ENCODE measurements at places on chromosomes 4 and X.
A peak's percentile ranks its signal among the peaks of the same experiment; 100 is the strongest.

DNA sequence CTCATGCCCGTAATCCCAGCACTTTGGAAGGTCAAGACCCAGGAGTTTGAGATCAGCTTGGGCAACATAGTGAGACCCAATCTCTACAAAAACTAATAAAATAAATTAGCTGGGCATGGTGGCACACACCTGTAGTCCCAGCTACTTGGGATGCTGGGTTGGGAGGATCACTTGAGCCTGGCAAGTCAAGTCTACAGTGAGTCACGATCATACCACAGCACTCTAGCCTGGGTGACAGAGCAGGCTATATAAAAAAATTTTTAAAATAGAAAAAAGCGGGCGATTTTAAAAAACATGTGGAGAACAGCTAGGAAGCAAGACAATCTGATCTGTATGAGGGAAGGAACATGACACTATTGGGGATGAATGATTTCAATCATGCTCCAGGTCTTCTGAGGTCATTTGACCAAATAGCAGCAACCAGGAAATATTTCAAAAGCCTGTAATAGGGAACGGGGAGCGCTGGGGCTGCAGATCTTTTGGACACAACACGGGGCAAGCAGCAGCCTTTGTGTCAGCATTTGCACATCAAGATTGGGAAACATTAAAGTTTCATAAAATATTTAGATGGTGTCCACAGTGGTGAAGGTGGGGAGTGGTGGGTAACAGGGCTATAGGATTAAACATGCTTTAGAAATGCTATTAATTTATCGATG, 48.3 kb upstream of the GUCY1A1 start:
- no peak for DNase-seq

DNA sequence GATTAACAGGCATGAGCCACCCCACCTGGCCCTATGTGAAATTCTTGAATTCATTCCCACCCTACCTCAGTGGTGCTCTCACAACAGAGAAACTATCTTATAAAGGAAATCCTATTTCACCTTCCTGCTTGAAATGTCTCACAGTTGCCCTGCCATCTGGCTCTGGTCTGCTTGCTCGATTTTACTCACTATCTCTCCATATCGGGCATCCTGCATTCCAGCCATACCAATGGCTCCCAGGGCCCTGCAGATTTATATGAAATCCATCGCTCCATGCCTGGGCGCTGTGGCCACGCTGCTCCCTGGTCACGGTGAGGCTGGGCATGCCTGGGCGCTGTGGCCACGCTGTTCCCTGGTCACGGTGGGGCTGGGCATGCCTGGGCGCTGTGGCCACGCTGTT, 15.8 kb downstream of the SORBS2 start:
- DNase-seq, result no peak

GRCh38 chr4:108850219-108850649, 87.4 kb upstream of the ETNPPL start:
- DNase-seq, result no peak

GRCh38 chr4:79199743-79200142, 126.1 kb downstream of the NAA11 start:
- no peak for DNase-seq

DNA sequence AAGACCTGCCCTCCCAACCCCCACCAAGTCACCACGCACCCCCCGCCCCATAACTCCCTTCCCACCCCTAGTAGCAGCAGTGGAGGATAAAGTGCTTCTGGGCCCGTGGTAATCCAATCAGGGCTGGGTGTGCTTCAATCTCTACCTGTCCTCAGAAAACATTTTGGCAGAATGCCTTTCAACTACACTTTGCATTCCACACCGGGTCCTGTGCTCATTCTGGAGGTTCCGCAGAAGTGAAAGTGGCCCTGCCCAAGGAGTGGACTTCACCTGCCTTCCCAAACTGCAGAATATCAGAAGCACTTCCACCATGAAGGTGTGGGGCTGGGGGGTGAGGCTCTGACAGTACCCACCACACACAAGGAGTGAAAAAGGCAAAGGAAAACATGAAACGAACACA, 322.3 kb downstream of the DHX15 start:
- no peak for DNase-seq

DNA sequence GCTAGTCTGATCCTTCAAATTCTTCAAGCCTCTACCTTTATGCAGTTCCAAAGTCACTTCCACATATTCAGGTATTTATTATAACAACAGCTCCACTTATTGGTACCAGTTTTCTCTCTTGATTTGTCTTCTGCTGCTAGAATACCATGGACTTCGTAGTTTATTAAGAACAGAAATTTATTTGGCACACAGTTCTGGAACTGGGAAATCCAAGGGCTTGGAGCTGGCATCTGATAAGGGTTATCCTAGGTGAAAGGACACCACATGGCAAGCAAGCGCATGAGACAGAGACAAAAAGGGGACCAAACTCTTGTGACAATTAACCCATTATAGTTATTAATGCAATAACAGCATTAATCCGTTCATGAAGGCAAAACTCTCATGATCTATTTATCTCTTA, 600.5 kb upstream of the ATOH1 start:
- DNase-seq, result no peak

DNA sequence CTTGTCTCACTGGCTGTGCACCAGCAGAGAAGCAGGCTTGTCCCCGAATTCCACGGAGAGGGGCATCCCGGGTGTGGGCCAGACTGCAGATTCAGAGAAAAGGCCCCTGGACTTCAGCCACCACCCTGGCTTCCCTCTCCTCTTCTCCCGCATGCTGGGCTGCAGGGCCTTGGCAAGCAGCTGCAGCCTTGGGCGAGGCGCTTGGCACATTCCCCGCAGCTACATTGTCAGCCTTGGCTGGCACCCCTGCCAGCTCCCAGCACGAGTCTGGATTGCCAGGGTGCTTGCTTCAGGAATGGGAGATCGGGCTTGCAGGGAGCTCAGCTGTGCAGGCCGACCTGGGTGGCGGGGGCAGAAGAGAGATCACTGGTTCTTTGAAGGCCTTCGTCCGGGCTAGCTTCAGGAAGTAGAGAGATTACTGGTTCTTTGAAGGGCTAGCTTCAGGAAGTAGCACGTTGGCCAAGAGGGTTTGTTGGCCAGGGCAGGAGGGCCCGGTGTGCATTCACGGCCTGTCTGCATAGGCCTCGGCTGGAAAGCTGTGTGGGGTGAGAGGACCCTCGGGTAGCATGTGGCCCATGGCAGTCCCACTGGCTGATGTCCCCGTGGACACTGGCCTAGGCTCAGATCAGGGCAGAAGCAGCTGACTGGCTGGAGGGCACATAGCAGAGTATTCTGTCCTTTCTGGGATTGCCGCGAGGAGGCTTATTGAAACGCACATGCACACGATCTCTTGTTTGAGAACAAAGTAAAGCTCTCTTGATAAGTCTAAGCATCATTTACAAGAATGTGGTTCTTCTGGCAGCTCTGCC, 2.7 kb downstream of the ABCD1 start:
- no peak for DNase-seq

- no peak for DNase-seq
These were observed 126.0 kb upstream of the PAQR3 start for GRCh38 chr4:79065262-79065661.

- no peak for DNase-seq
These were observed 89.3 kb upstream of the NKX1-1 start for GRCh38 chr4:1495416-1496115.

- DNase-seq, result no peak
These were observed 106.5 kb downstream of the NYX start for GRCh38 chrX:41553688-41554087.

GRCh38 chr4:140423106-140423505, 4.3 kb downstream of the CLGN start:
- no peak for DNase-seq

- peak; percentile 39 for DNase-seq
These were observed 33.8 kb downstream of the LONRF3 start for GRCh38 chrX:119008110-119008744.

DNA sequence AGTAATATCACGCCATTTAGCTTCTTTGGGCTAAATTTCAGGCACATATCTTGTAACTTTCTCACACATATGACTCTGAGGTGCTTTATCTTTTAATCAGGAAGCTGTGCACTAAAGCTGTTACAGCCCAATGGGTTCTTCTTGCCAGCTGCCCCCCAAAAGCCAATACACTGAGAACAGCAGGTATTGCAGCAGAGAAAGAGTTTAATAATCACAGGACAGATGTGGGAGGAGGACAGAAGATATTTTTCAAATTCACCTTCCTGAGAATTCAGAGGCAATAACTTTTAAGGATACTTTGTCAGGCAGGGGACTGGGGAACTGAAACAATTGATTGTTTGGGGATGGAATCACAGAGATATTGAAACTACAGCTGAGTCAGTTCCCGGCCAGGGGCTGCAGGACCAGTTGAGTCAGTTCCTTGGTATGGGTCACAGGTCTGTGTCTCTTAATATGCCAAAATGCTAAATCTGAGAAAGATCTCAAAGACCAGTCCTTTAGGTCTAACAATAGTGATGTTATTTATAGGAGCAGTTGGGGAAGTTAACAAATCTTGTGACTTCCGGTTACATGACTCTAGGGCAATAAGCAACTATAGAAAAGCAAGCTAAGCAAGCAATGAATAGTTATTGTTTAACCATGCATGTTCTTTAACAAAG, 28.1 kb downstream of the DDIT4L start:
- DNase-seq, result no peak

DNA sequence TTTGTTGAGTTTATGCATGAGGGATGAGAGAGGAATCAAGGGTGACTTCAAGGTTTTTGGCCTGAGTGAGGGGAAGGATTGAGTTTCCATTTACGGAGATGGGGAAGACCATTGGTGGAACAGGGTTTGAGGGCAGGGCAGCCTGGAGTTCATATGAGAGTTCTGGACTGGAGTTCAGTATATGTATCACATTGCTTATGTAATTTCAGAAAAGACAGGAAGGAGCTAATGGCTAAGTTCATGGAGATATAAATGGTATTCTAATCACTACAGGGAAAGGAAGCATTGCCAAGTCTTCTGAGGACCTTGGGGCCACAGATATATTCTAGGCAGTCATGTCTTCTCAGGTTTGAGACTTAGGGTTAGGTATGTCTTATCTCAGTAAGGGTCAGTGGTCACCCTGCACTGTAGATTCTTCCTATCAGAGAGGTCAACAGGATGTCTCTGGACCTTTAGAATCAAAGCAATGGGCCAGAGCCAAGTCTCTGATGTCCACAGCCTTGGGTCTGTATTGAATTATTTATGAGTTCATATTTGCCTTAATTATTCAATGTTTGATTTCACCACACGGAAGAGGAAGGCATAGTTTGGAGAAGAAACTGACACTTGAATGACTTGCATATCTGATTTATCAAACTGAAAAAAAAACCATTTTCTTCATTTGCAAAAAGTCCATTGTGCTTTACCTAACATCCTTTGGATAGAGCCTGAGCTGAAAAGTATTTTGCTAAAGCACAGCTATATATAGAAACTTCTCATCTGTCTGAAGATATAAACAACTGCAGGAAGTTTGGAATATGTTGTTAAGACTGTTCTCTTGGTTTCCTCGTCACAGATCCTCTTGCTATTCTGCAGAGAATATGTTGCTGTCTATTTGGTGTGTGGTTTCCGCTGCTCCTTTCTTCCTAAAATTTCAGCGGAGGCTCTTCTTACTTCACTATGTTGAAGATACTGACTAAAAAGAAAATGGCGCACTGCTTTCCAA, 139.5 kb downstream of the PDGFRA start:
- DNase-seq, result no peak

- no peak for DNase-seq
These were observed 249.8 kb upstream of the AADAT start for GRCh38 chr4:170339522-170339921.

GRCh38 chrX:39875834-39876628, 221.7 kb downstream of the BCOR start:
- DNase-seq, result no peak

DNA sequence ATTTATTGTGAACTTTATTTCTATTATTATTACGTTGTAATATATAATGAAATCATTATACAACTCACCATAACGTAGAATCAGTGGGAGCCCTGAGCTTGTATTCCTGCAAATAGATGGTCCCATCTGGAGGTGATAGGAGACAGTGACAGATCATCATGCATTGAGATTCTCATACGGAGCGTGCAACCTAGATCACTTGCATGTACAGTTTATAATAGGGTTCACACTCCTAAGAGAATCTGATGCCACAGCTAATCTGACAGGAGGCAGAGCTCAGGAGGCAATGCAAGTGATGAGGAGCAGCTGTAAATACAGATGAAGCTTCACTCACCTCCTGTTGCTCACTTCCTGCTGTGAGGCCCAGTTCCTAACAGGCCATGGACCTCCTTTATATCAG, 2170.2 kb downstream of the PCDH7 start:
- no peak for DNase-seq

DNA sequence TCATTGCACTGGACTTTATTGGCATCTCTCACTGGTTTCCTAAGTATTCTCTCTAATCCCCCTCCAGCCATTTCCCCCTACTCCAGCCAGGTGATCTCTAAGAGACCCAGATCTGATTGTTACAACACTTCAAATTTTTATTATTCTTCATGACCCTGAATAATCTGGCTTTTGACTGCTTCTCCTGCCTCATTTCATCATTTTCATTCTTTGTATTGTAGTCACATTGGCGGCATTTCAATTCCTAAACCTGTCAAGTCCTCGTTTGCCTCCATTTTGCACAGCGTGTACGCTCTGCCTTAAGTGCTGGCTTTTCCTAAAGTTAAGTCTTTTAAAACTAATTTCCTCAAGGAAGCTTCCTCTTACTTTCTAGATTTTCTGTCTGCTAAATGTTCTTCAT, 31.6 kb downstream of the UBE2K start:
- DNase-seq, result no peak

- DNase-seq, result peak; percentile 81
These were observed 5.9 kb downstream of the TIMM17B start for GRCh38 chrX:48891402-48892288.

- DNase-seq, result peak; percentile 67
These were observed 556 bp downstream of the ATP5ME start for GRCh38 chr4:673349-674091.

DNA sequence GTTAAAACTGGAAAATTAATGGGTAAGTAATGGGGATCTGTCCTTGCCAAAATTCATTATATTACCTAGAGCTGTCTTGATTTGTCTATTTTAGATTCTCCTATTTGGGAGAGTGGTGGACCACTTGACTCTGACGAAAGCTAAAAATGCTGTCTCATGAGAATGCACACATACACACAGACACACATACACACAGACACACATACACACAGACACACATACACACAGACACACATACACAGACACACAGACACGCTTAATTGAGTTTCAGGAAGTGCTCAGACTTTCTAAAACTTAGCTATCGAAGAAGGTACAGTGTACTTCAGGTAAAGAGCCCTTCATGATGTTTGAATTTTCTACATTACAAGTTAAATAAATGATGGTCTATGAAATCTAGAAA, 279.5 kb downstream of the ANKRD50 start:
- no peak for DNase-seq

All from nephron progenitor cell (in vitro differentiated cells).